ENCODE measurements at places on chromosomes 5 and 9.

GRCh38 chr9:15416880-15417279 lies 5.8 kb upstream of the SNAPC3 start:
- DNase-seq, result no peak

DNA sequence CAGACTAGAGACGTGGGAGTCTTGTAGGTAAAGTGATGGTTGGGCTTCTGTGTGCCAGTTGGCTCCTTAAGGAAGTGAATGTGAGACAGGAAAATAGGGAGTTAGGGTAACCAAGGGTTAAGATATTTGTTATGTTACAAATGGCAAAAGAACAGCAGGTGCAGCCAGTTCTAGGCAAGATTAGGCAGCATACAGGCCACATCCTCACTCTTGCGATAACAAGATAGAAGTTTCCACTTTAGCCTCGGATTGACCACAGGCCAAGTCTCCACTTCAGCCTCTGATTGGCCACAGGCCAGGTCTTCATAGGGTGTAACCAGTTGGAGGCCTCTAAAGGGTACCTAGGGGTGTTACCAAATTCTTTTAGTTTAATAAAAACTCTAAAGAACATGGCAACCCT lies 54.6 kb upstream of the ABCA1 start:
- DNase-seq, result no peak

DNA sequence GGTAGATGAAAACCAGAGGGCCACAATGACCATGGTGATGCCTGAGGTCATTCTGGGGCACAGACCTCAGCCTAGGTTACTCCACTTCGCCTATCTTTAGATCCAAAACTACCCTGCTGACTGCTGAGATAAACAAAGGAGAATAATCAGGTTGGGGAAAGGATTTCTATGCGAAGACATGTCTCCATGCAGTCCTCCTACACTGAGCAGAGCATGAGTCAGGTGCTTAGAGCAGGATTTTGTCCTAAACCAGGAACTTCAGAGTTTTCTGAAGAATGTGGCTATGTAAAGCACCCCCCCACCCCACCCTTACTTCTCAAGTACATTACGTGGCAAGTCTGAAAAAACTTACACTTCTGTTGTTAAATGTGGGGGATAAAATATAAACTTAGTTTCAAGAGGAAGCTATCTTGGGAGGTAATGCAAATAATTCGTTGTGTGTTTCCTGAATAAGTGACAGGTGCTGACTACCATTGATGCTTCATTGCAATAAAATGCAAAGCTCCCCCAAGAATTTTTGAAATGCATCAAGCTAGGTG lies 19.4 kb downstream of the PDCD1LG2 start:
- peak; percentile 75 for DNase-seq

GRCh38 chr9:37921546-37922300 lies 17.8 kb upstream of the SLC25A51 start:
- DNase-seq, result no peak

DNA sequence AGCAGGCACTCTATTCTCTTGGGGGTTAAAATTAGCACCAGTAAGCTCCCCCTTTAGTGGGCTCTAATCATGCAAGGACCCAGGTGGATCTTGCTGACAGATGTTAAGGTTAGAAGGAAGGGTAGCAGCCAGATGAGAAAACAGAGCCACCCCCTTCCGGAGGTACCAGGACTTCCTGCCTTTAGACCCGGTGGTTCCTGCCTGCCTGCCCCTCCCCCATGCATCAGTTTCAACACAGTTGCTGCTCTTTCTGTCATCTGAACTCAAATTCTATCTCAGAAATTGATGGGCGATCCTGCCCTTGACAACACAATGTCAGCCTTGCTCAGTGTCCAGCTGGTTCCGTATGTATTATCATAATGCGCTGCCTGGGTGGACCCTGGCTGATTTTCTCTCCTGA lies 287.3 kb downstream of the EBF1 start:
- DNase-seq, result peak; percentile 58

GRCh38 chr5:17180330-17180843 lies 37.0 kb upstream of the BASP1 start:
- DNase-seq, result no peak

DNA sequence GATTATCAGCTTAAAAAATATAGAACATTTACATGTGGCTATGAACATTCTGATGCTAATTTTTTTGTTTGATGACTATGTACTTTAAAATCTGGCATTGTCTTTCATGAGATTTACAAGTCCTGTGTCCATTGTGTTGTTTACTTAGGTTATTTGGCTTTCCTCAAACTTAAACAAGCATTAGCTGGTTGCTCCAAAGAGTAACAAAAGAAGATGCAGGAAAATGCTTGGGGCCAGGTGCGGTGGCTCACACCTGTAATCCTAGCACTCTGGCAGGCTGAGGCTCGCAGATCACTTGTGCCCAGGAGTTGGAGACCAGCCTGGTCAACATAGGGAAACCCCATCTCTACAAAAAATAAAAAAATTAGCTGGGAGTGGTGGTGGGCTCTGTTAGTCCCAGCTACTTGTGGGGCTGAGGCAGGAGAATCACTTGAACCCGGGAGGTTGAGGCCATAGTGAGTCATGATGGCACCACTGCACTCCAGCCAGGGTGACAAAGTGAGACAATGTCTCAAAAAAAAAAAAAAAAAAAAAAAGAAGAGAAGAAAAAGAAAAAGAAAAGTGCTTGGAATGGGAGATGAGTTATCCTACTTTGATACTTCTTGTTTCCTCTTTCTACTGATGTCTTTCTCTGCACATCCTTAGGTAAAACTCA lies 39.7 kb downstream of the PAM start:
- DNase-seq, result no peak

GRCh38 chr9:135216791-135217441 lies 129.4 kb downstream of the OLFM1 start:
- no peak for DNase-seq

GRCh38 chr5:157463621-157464518 lies 3.9 kb downstream of the NIPAL4 start:
- no peak for DNase-seq

DNA sequence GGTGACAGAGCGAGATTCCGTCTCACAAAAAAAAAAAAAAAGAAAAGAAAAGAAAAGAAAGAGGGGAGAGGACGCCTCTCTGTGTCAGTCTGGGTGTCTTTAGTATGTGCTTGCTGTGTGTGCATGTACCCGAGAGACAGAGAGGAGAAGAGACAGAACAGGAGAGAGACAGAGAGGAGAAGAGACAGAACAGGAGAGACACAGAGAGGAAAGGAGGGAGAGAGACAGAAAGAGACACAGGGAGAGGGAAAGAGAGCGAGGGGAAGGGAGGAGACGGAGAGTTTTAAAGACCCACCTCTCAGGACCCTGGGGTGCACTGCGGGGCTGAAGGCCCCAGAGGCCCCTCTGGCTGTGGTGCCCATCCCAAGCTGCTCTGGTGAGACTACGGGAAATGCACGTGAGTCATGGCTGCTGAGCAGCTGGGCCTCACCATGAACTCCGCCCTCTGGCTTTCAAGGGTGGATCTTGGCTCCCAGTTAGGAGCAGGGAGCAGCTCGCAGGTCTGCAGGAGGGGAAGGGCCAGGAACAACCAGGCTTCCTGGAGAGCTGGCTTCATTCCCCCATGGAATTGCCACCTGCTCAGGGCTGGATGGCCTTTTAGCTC lies 7.9 kb downstream of the SLC6A3 start:
- no peak for DNase-seq

DNA sequence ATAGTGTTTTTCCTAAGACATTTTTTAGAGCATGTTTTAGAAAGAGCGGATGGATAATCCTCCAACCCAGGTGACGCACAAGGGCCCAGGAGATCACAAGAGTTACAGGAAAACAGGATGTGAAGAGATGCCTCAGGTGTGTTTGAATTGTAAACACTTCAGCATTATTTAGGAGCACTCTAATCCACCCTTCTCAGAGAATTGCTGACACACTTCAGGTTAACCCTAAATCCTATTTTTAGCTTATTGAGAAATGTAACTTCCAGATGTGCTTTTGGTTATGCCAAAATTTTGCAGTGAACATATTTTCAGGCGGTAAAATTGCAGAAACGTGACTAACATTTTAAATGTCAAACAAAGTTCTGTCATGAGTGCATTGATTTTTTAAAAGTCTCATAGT lies 755.4 kb upstream of the CTNND2 start:
- no peak for DNase-seq

- DNase-seq, result no peak
These were observed 532.1 kb upstream of the DMAC1 start for GRCh38 chr9:8331507-8332330.

GRCh38 chr5:151470439-151470838 lies 23.0 kb downstream of the SLC36A1 start:
- DNase-seq, result no peak

GRCh38 chr5:132485641-132486317 lies 4.8 kb downstream of the IRF1 start:
- no peak for DNase-seq

- DNase-seq, result no peak
These were observed 16.2 kb downstream of the COL5A1 start for GRCh38 chr9:134657666-134658377.

DNA sequence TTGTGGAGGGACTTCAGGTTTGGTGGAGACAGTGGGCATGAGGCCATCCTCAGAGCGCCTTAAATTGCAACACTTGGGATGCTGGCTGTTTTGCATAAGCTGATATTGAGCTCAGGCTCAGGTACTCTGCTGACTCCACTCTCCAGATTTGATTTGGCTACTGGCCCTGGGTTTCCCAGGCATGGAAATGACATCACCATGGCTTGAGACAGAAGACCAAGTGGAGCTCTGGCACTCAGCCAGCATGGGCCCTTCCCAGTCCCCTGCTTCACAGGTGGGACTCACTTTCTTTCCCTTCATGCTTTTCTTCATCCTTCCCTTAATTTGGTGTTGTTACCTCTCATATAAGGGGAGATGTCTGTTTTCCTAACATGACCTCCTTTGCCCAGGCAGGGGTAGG lies 72.0 kb upstream of the IL12B start:
- DNase-seq, result no peak

GRCh38 chr9:123792501-123792900 lies 137.4 kb downstream of the DENND1A start:
- DNase-seq, result no peak

Data from GM12864 (cell line).